Endothelial cell (in vitro differentiated cells): ENCODE measurements at places on chromosomes 4 and X. TPM values are rescaled to one million over a fixed set of nuclear protein-coding genes. Genes with fewer than 3 reads are reported as not detected.
A peak's percentile ranks its signal among the peaks of the same experiment; 100 is the strongest.

GRCh38 chrX:102546828-102547493 is 30.4 kb upstream of the TMSB15A start:
- DNase-seq, result no peak

- DNase-seq, result no peak
These were observed 2.2 kb upstream of the MID2 start for GRCh38 chrX:107823456-107823855.

DNA sequence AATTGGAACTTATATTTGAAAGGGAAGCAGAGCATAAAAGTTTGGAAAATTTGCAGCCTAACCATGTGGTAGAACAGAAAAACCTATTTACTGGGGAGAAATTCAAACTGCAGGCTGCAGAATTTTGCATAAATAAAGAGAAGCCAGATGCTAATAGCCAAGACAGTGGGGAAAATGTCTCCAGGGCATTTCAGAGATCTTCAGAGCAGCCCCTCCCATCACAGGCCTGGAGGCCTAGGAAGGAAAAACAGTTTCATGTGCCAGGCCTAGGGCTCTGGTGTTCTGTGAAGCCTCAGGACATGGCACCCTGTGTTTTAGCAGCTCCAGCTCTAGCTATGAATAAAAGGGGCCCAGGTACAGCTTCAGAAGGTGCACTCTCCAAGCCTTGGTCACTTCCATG is 648.7 kb upstream of the FRG1 start:
- no peak for DNase-seq

- no peak for DNase-seq
These were observed 89.8 kb upstream of the SPANXB1 start for GRCh38 chrX:140912606-140913005.

DNA sequence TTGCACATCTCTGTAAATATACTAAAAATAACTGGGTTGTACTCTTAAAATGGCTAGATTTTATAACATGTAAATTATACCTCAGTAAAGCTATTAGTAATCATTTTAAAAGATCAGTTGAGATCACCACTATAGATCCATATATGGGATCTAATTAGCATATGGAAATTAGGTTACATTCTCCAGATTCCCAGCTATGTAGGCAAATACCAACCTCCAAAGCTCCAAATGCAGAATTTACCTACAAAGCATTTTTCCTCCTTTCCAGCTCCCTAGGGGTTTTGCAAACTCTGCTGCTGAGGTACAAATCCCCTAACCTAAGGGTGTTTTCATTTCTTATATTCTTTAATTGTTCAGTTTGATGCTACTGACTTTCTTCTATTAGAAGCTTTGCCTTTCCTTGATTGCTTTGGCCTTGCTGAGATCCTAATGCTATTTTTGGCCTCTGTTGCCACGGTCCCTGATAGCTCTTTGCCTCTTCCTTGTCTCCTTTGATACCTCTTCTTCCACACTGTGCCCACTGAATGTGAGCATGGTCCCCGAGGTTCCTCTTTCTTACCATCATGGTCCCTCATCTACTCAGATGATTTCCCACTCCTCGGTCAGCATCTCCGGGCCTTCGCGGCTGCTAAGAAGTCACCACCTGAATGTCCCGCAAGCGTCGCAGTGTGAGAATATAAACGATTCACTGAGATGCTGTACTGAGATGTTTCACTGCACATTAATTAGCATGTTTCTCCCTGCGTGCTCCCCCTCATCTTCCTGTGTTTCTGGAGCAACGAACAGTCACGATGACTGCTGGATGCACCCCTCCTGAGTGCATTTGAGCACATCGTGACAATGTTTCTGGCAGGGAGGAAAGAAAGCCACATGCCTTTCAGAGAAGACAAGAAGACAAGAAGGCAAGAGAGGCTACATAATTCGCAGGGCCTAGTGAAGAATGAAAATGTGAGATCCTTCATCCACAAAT is 23.8 kb downstream of the ENPP6 start:
- no peak for DNase-seq

DNA sequence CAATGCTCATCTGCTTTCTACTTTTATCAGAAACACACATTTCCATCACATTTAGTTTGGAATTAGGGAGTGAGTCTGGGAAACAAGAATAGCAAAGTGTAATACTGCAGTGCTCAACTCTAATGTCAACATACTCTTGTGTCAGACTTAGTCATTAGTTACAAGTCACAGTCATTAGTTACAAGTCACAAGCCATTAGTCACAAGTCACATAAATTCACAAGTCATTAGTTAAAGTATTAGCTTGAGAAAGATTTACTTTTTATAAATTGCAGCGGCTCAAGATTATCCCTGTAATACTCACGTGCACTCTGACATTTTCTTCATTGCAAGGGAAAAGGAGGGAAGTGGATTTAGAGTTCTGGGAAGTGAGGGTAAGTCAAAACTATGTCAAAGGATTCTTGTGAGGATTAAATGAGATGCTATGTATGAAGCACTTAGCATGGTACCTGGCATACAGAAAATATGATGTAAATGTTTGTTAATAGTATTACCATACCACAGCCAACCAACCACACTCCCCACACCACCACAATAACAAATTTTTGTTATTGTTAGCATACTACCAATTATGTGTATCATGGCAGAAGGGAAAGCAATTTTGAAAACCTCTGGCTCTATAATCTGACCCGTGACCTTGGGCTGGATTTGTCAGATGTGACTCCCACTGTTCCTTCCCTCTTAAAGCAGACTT is 116.6 kb downstream of the ARHGAP24 start:
- DNase-seq, result no peak

GRCh38 chrX:10570601-10571000 is 49.8 kb downstream of the MID1 start:
- no peak for DNase-seq

- no peak for DNase-seq
These were observed 42.4 kb upstream of the GATB start for GRCh38 chr4:151803246-151803645.

GRCh38 chrX:83469551-83469950 is 38.5 kb upstream of the POU3F4 start:
- DNase-seq, result peak; percentile 31

DNA sequence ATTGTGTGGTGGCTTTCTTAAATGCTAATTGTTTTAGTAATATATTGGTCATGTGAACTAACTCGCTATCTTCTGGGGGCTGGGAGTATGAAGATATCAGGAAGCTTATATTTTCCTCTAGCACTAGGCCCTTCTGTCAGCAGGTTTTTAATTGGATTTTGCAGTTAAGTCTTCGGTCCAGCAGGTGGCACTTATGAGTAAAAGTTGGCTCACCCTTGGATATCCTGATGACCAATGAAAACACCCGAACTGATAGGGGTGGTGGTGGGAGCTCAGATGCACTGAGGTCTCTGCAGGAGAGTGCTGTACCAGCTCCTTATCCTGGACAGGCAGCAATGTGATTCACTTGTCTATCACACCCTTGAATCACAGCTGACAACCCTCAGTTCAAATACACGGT is 1365.8 kb upstream of the DIAPH2 start:
- DNase-seq, result peak; percentile 4

GRCh38 chrX:111360839-111361238 is 51.2 kb downstream of the DCX start:
- no peak for DNase-seq

- no peak for DNase-seq
These were observed 671.1 kb downstream of the FAT4 start for GRCh38 chr4:125985856-125986255.

DNA sequence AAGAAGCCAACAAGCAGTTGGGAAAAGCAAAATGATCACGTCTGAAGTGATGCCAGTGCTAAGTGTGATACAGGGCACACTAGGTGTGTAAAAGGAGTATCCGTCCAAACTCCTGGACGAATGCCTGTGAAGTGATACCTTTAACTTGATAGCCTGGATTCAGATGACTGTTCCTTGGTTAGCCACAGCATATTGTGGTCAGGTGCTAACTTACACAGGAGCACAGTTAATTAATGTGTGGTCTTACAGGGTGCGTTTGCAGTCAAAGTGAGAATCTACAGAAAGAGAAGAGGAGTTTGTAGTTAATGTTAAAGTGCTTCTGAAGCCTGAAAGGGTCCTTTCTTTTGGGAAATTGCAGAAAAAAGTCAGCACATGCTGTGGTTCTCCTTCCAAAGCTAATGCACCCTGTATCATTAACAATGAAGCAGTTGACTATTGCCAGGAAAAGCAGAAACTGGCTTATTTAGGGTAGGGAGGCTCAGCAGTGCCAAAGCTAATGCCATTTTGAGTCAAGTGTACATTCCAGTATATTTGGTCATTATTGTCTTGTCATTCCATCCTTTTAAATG is 61.1 kb downstream of the DCLK2 start:
- no peak for DNase-seq

DNA sequence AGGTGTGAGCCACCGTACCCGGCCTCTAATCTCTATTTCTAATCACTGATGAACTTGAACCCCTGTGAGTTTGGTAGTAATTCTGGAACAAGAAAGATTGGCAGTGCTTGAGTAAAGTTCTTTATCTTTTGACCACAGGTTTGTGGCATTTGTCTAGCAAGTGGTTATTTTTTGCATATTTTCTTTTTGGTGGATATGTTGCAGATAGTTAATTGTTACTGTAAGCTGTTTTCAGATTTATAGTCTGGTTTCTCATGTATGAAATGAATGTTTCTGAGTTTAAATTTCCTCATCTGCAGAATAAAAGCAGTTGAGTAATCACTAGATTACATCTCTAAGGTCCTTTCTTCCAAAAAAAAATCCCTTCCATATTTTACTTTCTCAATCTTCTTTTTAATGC is 105.2 kb downstream of the GASK1B start:
- no peak for DNase-seq

GRCh38 chrX:103913356-103914020 is 48.9 kb upstream of the TMSB15B start:
- DNase-seq, result no peak

GRCh38 chr4:24516926-24517325 is 67.4 kb downstream of the DHX15 start:
- DNase-seq, result no peak

- peak; percentile 38 for DNase-seq
These were observed 315.8 kb downstream of the STIM2 start for GRCh38 chr4:27176400-27176799.

GRCh38 chr4:75495476-75495875 is 18.7 kb downstream of the RCHY1 start:
- DNase-seq, result no peak

DNA sequence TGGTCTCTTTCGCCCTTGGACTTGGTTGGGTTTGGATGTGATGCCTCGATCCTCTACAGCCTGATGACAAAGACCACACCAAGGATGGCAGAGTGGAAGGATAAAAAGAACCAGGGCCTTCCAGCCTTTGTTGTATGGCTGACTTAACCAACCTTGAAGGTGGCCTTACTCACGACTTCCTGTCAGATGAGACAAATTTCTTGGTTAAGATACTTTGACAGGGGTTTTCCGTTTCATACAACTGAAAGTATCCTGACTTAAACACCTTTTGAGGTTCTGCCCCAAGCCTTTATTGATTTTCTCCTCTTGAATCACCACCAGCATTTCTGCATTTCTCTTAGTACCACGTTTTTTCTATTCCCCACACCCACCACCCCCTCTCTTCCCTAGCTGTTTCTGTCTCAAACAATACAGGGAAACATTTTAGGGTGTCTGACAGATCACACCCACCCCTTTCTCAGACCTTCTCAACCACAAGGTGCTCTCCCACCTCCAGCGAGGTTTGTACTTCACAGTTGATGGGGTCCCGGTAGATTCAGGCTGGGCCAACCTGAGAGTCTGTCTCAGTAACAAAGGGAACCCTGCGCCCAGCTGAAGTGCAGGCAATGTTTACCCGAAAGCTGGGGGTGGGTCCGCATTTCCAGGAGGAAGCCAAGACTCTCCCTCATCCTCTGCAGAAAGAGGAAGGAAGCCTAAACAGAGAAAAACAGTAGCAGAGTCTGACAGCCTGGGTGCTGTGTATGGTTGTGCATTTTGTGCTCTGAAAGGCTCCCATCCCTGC is 5.0 kb upstream of the TSPAN5 start:
- DNase-seq, result peak; percentile 25

DNA sequence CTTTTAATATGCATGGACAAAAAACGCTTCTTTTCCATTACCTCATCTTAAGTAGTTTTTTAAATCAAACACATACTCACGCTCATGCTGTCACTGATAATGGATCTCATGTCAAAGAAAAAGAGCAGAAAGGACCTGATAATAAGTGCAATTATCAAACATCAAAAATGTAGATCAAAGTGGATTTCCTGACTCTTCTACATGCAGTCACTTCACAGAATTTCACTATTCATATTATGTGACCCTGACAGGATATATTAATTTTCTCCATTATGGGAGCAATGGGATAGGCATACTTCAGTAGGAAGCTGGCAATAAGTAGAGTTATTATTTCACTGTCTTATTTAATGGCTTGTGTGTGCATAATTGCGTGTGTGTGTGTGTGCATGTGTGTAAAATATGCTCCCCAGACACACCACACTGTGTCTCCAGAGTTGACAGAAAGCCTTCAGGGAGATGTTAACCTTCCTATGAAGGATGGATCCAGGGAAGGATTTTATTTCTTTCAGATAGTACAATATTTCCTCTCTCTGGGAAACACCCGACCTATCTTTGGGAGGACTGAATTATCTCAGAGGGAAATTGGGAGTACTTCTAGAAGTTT is 445.2 kb downstream of the SH2D1A start:
- DNase-seq, result no peak

DNA sequence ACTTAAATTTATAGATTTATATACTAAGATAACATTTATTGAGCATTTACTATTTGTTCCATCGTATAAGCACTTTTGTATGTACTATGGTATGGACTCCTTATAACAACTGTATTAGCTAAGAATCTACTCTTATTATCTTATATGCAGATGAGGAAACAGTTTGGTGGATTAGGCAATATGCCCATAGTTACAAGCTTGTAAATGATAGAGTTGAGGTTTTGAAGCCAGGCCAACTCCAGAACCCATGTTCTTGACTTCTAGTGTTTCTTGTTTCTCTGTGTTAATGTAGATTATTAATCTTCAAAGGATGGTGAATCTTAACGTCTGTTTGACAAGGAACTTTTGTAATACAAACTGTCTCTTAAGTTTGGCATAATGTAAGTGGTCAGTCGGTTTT is 71.3 kb downstream of the STIM2 start:
- no peak for DNase-seq

- DNase-seq, result no peak
These were observed 5.3 kb upstream of the SHISA3 start for GRCh38 chr4:42391981-42392380.

DNA sequence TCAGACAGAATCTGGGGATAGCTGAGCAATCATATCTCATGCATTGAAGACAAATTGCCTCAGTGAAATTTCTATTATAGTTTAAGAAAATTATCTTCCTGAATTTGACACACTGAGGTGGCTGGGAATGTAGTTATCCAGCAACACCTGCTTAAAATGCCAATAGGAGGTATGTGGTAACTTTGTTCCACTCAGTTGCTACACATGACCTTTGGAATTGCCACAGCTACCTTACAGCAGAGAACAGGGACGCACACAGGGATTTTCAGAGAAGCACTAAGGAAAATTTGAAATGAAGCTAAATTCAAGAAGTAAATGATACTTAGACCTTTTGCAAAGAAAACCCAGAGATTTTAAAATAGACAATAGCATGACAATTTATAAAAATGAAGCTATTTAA is 264.6 kb downstream of the IL1RAPL1 start:
- DNase-seq, result no peak

GRCh38 chrX:104270916-104271512 is 16.3 kb upstream of the ESX1 start:
- peak; percentile 49 for DNase-seq

The IQCM gene
- not detected for total RNA-seq

The INTU gene
- 6.4 TPM for total RNA-seq

The RXFP1 gene
- total RNA-seq, result not detected

The HELT gene
- not detected for total RNA-seq

The ERCC6L gene
- 1.7 TPM for total RNA-seq

The XPNPEP2 gene
- 1.7 TPM for total RNA-seq

The CTAG2 gene
- not detected for total RNA-seq

The USP17L22 gene
- not detected for total RNA-seq

The INTS12 gene
- 16.0 TPM for total RNA-seq
